ENCODE measurements at places on chromosomes 16 and 17. TPM values are rescaled to one million over a fixed set of nuclear protein-coding genes. Genes with fewer than 3 reads are reported as not detected.

DNA sequence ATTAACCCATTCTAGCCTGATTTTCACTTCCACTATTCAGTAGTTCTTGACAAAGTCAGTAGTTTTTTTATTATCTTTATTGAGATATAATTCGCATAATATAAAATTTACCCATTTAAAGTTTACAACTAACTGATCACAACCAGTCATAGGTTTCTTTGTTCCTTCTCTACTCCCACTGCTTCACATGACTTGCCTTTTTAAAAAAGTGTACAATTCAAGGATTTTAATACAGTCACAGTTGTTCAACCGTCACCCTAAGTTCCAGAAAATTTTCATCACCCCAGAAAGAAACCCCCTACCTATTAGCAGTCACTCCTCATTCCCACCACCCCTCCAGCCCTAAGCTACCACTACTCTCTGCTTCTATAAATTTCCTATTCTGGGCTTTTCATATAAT, 162.5 kb downstream of the TRIM37 start:
- no peaks in the 10 kb centered on the region for H3K27me3 ChIP-seq
- DNase-seq, result no peak
- no peak overlapping the region for H3K27ac ChIP-seq
- H3K4me3 ChIP-seq, result no peak overlapping the region

GRCh38 chr16:1102921-1103635, 7.0 kb upstream of the C1QTNF8 start:
- peaks cover 2% of the 10 kb centered on the region for H3K27me3 ChIP-seq
- peak; percentile 76 for DNase-seq
- no peak overlapping the region for H3K27ac ChIP-seq
- no peaks in the 10 kb centered on the region for H3K36me3 ChIP-seq
- H3K4me3 ChIP-seq, result no peak overlapping the region
- H3K4me1 ChIP-seq, result no peaks in the 10 kb centered on the region

- H3K4me1 ChIP-seq, result peaks cover 28% of the 10 kb centered on the region
- H3K27me3 ChIP-seq, result no peaks in the 10 kb centered on the region
- no peak for DNase-seq
- H3K4me3 ChIP-seq, result no peak overlapping the region
- peaks cover 4% of the 10 kb centered on the region for H3K36me3 ChIP-seq
Observed at GRCh38 chr17:20273741-20274500, 193.4 kb downstream of the LGALS9B start.

GRCh38 chr16:9049241-9049640, 42.2 kb upstream of the HAPSTR1 start:
- no peaks in the 10 kb centered on the region for H3K27me3 ChIP-seq
- H3K27ac ChIP-seq, result no peak overlapping the region
- no peak for DNase-seq
- H3K36me3 ChIP-seq, result no peaks in the 10 kb centered on the region
- H3K4me1 ChIP-seq, result peaks cover 20% of the 10 kb centered on the region

DNA sequence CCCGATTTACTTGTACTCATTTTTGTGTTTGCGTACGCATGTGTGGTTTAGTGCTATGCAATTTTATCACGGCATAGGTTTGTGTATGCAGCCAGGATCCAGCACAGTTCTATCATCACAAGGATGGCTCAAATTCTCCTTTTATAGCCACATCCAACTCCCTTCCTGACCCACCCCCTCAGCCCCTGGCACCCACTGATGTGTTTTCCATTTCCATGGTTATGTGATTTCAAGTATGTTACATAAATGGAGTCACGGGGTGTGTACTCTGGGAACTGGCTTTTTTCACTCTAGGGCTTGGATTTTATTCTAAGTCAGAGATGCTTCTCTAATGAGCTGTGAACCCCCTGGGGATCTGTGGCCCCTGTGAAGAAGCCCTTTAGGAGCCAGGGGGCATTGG, 16.8 kb downstream of the IL4R start:
- H3K4me1 ChIP-seq, result peaks cover 3% of the 10 kb centered on the region
- no peak overlapping the region for H3K4me3 ChIP-seq
- no peaks in the 10 kb centered on the region for H3K36me3 ChIP-seq
- H3K27me3 ChIP-seq, result no peaks in the 10 kb centered on the region
- no peak overlapping the region for H3K27ac ChIP-seq

GRCh38 chr16:17002565-17002964, 468.2 kb downstream of the XYLT1 start:
- H3K27ac ChIP-seq, result no peak overlapping the region
- H3K36me3 ChIP-seq, result peaks cover 3% of the 10 kb centered on the region
- no peaks in the 10 kb centered on the region for H3K27me3 ChIP-seq
- no peaks in the 10 kb centered on the region for H3K4me1 ChIP-seq
- no peak for DNase-seq

DNA sequence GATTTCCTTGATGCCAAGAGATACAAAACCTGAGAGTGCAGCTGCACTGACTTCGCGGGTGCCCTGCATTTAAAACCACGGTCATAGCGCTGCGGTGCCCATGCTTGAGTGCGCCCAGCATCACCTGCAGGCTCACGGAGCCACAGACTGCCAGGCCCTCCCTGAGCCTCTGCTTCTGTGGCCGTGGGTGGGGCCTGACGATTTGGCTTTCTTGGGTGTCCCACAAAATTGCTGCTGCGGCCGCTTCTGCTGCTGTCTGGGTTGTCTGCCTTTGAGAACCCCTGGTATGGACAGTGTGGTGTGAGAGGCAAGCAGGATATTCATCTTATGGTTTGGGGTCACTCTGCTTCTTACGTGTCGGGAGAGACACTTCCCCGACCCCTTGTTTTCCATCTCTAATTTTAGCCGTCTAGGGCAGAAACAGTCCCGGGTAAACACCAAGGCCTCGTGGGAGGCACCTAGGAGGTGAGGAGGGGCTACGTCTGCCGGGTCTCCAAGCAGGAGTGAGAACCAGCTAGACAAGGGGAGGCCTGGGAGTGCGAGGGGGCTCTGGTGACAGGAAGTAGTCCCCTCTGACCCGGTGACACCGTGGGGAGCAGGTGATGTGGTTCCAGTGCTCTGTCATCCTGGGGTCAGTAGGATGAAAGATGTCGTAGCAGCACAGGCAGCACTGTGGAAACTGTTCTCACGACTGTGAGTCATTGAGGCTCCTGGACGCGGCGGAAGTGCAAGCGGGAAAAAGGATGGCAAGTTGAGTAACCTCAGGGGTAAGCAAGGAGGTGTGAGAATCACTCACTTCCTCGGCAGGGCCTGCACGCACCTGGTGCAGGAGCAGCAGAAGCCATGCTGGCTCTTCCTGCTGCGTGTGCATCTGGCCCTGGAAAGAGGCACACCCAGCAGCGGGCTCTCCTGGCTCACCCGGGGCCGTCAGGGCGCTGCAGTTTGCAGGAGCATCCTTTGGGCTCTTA, 176.3 kb downstream of the RPTOR start:
- peaks cover 70% of the 10 kb centered on the region for H3K4me1 ChIP-seq
- peak overlapping the region; percentile 95 for H3K27ac ChIP-seq
- H3K36me3 ChIP-seq, result peaks cover 15% of the 10 kb centered on the region
- H3K27me3 ChIP-seq, result no peaks in the 10 kb centered on the region
- no peak overlapping the region for H3K4me3 ChIP-seq

- H3K27me3 ChIP-seq, result no peaks in the 10 kb centered on the region
- no peak overlapping the region for H3K27ac ChIP-seq
- H3K4me1 ChIP-seq, result peaks cover 35% of the 10 kb centered on the region
- DNase-seq, result no peak
Observed at GRCh38 chr17:17129466-17129865, 76.7 kb downstream of the PLD6 start.

- peaks cover 19% of the 10 kb centered on the region for H3K36me3 ChIP-seq
- no peaks in the 10 kb centered on the region for H3K27me3 ChIP-seq
- H3K4me1 ChIP-seq, result peaks cover 4% of the 10 kb centered on the region
- no peak for DNase-seq
Observed at GRCh38 chr17:63381101-63381729, 64.9 kb downstream of the CYB561 start.

DNA sequence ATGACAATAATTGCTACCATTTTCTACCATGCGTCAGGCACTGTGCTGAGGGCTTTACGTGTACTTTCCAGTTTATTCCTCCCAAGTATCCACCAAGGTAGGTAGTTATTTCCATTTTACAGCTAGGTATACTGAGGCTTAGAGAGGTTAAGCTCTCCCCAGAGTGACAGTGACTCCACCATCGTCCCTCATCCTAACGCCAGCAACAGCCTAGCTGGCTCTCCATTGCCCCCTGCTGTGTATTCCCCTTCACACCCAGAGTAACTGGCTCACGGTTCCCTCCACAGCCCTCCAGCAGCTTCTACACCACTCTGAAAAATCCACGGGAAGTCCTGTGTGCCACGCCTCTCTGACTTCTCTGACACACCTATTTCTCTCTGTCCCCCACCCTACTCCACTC, 7.1 kb upstream of the ASGR1 start:
- peaks cover 6% of the 10 kb centered on the region for H3K4me1 ChIP-seq
- peak overlapping the region; percentile 70 for H3K27ac ChIP-seq
- no peak for DNase-seq
- peaks cover 6% of the 10 kb centered on the region for H3K36me3 ChIP-seq
- H3K4me3 ChIP-seq, result peak overlapping the region; percentile 32
- no peaks in the 10 kb centered on the region for H3K27me3 ChIP-seq

DNA sequence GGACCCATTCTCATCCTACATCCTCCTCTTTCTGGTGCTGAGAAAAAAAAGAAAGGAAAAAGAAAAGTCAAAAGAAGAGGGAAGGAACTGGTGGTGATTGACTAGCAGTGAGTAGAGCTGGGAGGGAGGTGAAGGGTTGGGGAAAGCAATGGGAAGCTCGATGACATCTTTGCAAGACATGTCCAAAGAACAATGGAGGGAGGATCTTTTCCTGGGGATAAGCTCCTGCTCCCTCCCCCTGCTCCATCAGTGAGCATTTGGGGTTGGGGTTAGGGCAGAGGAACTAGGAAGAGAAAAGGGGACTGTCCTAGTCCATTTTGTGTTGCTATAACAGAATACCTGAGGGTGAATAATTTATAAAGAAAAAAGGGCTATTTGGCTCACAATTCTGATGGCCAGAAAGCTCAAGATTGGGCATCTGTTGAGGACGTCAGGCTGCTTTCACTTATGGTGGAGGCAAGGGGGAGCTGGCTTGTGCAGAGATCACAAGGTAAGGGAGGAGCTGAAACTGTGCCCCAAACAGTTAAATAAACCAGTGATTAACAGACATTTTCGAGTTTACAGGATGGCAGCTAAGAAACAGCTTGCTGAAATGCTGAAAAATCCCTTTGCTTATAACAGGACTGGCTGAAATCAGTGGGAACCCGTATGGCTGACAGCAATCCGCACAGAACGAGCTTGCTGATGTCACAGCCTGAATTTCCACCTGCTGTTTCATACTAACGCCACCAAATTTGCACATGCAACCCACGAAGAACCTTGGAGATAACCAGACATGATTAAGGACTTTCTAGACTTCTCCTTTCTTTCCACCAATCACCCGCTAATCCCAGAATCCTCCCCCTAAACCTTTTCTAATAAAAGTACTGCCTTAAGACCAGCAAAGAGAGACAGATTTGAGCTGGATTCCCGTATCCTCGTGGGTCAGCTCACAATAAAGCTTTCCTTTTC, 1.6 kb upstream of the ODF4 start:
- H3K4me1 ChIP-seq, result peaks cover 12% of the 10 kb centered on the region
- H3K27me3 ChIP-seq, result peaks cover 16% of the 10 kb centered on the region
- no peaks in the 10 kb centered on the region for H3K36me3 ChIP-seq
- no peak for DNase-seq

- DNase-seq, result no peak
- no peak overlapping the region for H3K27ac ChIP-seq
- no peaks in the 10 kb centered on the region for H3K27me3 ChIP-seq
- H3K4me3 ChIP-seq, result no peak overlapping the region
Observed at GRCh38 chr16:35255816-35256215, 1796.4 kb downstream of the TP53TG3F start.

DNA sequence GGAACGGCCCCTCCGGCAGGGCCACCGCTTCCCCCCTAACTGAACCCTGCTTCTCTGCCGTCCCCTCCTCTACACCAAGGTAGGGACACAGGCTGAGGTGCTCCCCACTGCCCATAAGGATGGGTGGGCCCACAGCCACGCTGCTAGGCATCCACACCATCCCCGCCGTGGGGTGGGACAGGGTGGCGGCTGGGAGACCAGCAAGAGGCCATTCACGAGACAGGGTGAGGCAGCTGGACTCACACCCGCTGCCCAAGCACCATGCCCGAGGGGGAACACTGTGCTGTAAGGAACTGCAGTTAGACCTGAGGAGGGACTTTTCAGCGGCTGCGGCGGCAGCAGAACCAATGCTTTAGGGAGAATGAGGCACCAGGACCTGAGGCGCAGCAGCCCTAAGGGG, 47.5 kb upstream of the RRN3 start:
- no peak overlapping the region for H3K4me3 ChIP-seq
- H3K4me1 ChIP-seq, result peaks cover 8% of the 10 kb centered on the region
- H3K36me3 ChIP-seq, result no peaks in the 10 kb centered on the region
- no peak overlapping the region for H3K27ac ChIP-seq
- no peak for DNase-seq

DNA sequence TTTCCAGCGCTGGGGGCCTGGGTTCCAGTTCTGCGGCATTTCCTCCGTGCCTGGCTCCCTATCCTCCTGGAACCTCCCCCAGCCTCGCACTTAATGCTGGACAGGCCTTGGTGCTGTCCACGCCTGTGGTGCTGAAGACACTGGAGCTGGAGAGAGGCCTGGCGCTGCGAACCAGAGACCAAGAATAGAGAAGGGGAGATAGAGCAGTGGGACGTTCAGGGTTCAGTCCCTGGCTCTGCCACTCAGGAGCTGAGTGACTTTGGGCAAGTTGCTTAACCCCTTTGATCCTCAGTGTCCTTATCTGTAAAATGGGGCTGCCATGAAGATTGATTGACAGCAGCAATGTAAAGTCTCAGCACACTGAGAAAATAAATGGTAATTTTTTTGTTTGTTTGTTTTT, 11.9 kb downstream of the SBK1 start:
- no peaks in the 10 kb centered on the region for H3K27me3 ChIP-seq
- H3K4me3 ChIP-seq, result peak overlapping the region; percentile 51
- H3K27ac ChIP-seq, result no peak overlapping the region

- no peaks in the 10 kb centered on the region for H3K36me3 ChIP-seq
- peaks cover 4% of the 10 kb centered on the region for H3K4me1 ChIP-seq
- DNase-seq, result no peak
- H3K4me3 ChIP-seq, result no peak overlapping the region
- H3K27ac ChIP-seq, result no peak overlapping the region
Observed at GRCh38 chr16:10150906-10151305, 31.3 kb downstream of the GRIN2A start.

DNA sequence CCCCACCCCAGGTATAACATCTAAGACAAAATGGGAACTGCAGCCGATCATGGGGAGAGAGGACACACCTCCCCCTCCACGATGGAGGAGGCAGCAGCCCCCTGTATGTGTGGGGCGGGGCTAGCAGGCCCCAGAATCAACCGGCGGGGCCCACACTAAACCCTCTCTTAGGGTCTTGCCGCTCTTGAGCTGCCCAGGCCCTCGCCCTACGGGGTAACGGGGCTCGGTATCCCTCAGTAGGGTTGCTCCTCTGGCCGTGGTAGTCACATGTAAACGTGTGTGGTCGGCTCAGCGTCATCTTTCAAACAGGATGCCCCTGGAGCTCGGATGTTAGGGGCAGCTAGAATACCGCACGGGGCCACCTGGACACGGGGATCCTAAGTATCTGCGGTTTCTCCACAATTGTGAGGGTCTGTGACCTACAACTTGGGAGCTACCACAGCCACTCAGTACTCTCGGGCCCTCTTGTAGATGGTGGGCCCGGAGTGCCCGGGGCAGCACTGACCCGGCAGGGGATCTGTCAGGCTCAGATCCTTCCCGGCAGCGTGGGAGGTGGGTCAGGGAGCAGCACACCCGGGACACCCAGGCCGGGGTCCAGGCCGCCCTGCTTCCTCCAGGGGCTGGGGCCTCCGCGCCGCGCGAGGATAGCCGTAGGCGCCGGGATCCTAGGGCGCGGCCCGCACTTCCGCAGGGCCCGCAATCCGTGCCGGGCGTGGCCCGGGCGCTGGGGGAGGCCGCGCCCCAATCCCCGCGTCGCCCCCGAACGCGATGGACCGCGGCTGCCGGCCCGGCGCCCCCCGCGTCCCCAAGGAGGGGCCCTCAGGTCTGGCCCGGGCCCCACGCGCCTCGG, 781 bp downstream of the ARHGDIA start:
- no peak for DNase-seq

Gene CDH13
- 1.1 TPM for total RNA-seq

Gene ZNF287
- total RNA-seq, result 16.6 TPM

Gene CTDNEP1
- 179 TPM for total RNA-seq

Gene MYCBPAP
- total RNA-seq, result 1.7 TPM

Gene HES7
- total RNA-seq, result 0.41 TPM
